SW480 (cell line): ENCODE measurements at places on chromosomes 5 and 9.

DNA sequence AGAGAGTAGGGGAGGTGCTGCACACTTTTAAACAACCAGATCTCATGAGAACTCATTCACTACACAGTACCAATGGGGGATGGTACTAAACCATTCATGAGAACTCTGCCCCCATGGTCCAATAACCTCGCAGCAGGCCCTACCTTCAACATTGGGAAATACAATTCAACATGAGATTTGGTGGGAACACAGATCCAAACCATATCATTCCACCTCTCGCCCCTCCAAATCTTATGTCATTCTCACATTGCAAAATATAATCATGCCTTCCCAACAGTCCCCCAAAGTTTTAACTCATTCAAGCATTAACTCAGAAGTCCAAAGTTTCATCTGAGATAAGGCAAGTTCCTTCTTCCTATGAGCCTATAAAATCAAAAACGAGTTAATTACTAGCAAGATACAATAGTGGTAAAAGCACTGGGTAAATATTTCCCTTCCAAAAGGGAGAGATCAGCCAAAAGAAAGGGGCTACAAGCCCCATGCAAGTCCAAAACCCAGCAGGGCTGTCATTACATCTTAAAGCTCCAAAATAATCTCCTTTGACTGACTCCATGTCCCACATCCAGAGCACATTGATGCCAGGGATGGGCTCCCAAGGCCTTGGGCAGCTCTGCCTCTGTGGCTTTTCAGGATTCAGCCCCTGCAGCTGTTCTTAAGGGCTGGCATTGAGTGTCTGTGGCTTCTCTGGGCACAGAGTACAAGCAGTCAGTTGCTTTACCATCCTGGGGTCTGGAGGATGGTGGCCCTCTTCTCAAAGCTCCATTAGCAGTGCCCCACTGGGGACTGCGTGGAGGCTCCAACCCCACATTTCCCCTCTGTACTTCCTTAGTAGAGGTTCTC is 8.3 kb downstream of the GPR150 start:
- no peak for DNase-seq

GRCh38 chr5:50744776-50745175 is 78.3 kb downstream of the PARP8 start:
- no peak for DNase-seq

DNA sequence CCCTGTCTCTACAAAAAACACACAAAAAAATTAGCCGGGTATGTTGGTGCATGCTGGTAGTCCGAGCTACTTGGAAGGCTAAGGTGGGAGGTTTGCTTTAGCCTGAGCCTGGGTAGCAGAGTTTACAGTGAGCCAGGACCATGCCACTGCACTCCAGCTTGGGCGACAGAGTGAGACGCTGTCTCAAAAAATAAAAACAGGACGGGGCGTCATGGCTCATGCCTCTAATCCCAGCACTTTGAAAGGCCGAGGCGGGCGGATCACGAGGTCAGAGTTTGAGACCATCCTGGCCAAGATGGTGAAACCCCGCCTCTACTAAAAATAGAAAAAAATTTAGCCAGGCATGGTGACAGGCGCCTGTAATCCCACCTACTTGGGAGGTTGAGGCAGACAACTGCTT is 40.3 kb downstream of the UBE2D2 start:
- DNase-seq: no peak

- DNase-seq: no peak
These were observed 84.5 kb downstream of the HAPLN1 start for GRCh38 chr5:83636156-83636555.

DNA sequence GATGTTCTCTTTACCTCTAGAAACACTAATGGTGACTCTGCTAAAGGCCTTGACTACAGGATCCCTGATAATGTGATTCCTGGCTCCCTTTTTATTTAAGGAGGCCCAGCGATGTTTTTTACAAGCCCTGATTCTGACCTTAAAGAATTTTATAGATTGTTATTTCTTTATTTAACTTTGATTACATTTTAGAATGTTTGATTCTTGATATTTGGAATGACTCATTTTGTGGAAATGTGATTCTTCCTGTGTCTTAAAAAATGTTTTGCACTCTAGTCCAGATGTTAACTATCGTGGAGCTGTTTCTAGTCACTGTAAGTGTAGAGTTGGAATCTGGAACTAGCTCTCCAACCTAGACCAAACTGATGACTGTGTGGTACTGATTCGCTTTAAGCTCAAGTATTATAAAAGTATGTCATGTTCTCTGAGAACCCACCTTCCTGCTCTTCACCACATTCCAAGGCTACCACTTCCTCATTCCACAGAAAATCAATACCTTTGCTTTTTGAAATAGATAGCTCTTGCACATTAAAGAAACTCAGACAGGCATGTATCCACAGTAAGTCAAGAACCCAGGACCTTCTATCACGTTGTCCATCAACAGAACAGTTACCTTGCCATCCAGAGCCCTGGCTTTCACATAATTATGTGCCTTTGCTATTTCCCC is 65.2 kb downstream of the JMY start:
- no peak for DNase-seq

DNA sequence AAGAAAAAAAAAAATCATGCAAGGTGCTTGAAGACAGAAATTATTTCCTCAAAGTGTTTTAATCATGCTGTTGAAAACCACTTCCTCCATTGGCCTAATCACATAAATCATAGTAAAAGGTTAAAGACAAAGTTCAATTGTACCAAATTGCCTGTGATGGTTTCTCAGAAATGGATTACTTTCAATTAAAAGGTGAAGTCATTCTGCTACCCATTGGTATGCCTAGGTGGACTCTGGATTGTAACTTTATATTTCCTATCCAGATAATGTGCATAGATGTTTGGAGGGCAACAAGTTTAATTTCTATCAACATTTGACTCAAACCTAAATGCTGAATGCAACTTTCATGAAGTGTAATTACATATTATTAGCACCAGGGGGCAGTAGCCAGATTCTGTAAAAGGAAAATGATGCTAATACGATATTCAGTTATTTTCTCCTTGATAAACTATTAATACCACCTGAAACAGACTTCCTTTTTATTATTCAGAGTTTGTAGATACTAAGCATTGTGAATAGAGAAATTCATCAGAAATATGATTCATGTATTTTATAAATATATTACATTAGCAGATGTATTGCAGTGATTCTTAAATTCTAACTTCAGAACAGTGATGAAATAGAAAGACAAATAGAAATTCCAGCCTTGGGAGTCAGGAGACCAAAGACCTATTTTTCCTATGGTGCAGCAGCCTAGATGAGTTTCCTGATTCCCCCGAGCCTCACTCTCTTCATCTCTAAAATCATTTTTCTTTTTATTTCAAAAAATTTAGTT is 148.2 kb downstream of the CAAP1 start:
- peak; percentile 17 for DNase-seq

DNA sequence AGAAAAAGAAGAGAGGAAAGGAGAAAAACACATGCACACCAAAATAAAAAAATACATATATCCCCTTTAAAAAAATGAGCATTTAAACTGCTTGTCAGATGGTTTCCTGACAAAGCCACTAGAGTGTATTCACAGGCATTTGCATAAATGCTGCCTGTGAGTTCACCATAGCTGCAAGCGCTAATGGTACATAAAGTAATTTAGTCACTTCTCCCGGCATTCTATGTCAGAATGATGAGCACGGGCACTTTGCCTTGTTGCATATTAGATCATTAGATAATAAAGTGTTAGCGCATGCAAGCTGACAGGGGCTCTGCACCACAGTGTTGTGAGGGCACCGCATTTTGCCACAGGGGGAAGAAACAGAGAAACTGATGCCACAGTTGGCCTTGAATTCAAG is 280.6 kb downstream of the EBF1 start:
- no peak for DNase-seq

- DNase-seq: peak; percentile 36
These were observed 48.8 kb downstream of the HSD17B3 start for GRCh38 chr9:96253059-96253696.

GRCh38 chr9:92706218-92706940 is 36.4 kb upstream of the IPPK start:
- peak; percentile 33 for DNase-seq

- DNase-seq: no peak
These were observed 1.2 kb upstream of the GALNT10 start for GRCh38 chr5:154189256-154189818.

DNA sequence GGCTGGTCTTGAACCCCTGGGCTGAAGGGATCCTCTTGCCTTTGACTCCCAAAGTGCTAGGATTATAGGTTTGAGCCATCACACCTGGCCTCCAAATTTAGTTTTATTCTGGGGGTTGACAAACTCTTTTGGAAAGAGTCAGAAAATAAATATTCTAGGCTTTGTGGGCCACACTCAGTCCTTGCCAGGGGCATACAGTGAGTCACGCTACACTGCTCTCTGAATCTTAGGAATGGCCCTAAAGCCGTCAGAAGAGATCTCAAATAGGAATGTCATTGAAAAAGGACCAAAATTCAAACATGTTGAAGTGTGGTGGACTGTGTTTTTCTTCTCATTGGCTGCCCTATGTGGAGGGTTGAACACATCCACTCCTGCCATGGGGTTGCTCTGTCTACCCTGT is 127.7 kb upstream of the BASP1 start:
- no peak for DNase-seq

- no peak for DNase-seq
These were observed 52.0 kb upstream of the SLIT3 start for GRCh38 chr5:169352901-169353300.

GRCh38 chr5:154254896-154255295 is 64.4 kb downstream of the GALNT10 start:
- no peak for DNase-seq

DNA sequence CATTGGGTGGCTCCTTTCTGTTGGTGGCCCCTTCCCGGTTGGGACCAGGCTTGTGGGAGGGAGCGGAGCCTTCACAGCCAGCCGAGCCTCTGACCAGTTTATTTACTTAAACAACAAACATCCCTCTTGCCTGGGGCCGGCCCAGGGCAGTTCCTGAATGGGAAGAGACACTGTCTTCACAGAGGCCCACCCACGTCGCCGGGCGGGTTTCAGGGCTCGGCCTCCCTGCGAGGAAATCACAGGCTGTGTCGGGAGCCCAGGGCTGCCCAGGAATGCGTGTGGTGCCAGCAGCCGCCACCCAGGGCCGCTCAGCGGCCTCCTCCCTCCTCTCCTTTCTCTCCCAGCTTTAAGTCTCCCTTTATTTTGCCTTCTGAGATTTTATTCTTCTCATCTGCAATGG is 132.5 kb downstream of the HSD17B3 start:
- DNase-seq: peak; percentile 78

DNA sequence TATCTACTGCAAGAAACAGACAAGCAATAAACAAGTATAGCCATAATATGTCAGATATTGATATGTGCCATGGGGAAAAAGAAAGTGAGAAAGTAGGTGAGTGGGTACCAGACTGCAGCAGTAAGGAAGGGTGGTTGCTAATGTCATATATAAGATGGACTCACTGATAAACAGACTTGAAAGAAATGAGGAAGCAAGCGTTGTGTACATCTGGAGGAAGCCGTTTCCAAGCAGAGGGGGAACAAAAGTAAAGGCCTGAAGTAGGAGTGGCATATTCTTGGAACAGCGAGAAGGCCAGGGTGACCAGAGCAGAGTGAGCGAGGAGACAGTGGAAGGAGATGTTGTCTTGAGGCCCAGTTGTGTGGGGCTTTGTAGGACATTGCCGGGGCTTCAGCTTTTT is 142.2 kb upstream of the MAP3K1 start:
- DNase-seq: no peak

DNA sequence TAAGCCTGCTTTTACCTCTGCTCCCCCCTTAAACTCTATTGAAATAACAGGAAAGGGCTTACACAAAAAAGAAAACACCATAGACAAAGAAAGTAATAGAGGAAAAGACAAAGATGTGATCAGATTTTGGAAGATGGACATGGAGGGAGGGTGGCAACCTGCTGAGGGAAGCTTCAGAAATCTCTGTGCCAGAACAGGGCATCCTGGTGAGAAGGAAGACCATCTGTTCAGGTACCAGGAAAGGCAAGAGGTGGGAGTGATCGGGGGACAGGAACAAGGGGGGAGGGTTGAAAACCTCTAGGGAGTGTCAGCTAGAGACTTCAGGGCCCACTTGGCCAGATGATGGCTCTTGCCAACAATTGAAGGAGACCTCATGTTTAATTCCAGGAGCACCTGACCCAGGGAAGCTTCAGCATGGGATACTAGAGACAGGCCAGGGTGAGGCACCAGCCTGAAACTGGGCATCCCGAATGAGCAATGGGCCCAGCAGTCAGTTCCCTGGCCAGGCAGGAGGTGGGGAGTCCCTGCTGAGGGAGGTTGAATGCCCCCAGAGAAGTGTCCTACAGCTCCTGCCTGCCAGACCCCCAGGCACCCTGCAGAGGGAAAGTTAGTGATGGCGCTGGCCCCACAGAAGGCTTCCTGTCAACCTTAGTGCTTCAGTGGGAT is 8.2 kb downstream of the SQSTM1 start:
- DNase-seq: no peak

DNA sequence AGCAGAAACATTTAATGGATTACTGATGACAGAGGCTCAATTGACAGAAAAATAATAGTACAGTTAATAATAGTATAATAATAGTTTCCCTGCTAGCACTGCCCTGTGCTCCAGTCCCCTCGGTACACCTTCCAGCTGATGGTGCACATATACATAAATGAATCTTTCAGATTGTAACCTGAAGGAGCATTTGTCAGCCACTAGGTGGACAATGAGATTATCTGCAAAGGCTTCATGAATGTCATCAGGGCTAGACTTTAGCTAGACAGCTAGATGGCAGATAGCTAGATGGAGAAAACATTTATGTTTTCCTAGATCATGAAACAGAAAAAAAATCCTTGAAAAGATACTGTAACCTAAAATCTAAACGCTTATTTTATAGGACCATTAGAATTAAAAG is 304.4 kb upstream of the SMC2 start:
- DNase-seq: peak; percentile 17

DNA sequence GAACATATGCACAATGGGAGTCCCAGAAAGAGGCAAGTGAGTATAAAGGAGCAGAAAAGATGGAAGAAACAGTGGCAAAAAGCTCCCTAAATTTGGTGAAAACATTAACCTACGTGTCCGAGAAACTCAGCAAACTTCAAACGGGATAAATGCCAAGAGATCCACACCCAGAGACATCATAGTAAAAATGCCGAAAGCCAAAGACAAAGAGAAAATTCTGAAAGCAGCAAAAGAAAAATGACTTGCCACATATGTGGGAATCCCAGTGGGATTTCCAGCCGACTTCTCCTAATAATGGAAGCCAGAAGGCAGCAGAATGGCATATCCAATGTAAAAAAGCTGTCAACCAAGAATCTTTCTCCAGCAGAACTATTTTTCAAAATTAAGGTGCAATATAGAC is 101.2 kb downstream of the ADAMTS2 start:
- no peak for DNase-seq

- no peak for DNase-seq
These were observed 20.3 kb downstream of the CAMSAP1 start for GRCh38 chr9:135887021-135887507.

DNA sequence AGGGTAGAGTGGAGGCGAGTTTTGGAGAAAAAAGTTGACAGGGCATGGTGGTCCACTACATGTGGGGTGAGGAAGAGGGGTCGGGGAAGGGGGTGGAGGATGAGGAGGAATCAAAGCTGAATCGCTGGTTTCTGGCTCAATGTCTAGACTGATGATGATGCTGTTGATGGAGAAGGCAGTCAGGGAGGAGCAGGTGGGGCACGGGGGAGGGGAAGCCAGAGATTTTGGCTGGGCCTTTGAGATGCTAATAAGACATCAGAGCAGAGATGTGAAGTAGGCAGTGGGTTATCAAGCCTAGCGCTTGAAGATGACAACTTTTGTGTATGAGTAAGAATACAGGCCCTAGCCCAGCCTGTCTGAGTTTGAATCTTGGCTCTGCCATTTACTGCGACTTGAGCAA is 32.4 kb upstream of the TTC23L start:
- DNase-seq: no peak
